ENCODE measurements at places on chromosomes 6 and 20.

- no peak for DNase-seq
- peak overlapping the region; percentile 78 for H3K27ac ChIP-seq
- H3K4me3 ChIP-seq, result peak overlapping the region; percentile 32
- peaks cover 16% of the 10 kb centered on the region for H3K36me3 ChIP-seq
- H3K4me1 ChIP-seq, result peaks cover 31% of the 10 kb centered on the region
These were observed 3.6 kb downstream of the GZF1 start for GRCh38 chr20:23365390-23366165.

- no peak overlapping the region for H3K4me3 ChIP-seq
- no peaks in the 10 kb centered on the region for H3K4me1 ChIP-seq
- H3K27ac ChIP-seq, result no peak overlapping the region
These were observed 5.8 kb downstream of the SPO11 start for GRCh38 chr20:57335392-57335791.

DNA sequence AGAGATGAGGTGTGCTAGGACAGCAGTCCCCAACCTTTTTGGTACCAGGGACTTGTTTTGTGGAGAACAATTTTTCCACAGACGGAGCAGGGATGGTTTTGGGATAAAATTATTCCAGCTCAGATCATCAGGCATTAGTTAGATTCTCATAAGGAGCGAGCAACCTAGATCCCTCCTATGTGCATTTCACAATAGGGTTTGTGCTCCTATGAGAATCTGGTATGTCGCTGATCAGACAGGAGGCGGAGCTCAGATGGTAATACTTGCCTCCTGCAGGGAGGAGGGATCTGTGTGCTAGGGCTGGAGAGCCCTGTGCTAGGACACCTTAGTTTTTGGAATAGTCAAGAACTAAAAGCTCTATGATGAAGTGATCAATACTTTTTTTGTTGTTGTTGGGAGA lies 2.5 kb downstream of the SMIM13 start:
- DNase-seq, result no peak
- no peaks in the 10 kb centered on the region for H3K27me3 ChIP-seq
- no peak overlapping the region for H3K4me3 ChIP-seq
- no peak overlapping the region for H3K27ac ChIP-seq
- H3K36me3 ChIP-seq, result peaks cover 7% of the 10 kb centered on the region

DNA sequence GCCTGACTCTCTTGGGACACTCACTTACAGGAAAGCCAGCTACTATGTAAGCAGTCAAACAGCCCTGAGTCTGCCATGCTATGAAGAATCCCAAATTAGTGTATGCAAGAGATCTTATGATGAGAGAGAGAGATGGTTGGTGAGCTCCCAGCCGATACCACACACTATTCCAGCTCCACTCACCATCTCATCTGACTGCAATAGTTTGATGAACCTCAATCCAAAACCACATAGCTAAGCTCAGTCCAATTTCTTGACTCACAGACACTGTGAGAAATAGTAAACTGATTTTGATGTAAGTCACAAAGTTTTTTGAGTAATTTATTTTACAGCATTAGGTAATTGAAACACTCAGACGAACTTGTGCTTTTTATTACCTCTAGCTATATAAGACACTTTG lies 441.4 kb downstream of the COL12A1 start:
- H3K36me3 ChIP-seq, result no peaks in the 10 kb centered on the region
- H3K4me3 ChIP-seq, result no peak overlapping the region
- no peaks in the 10 kb centered on the region for H3K4me1 ChIP-seq

GRCh38 chr6:125961117-125961516 lies 4.5 kb downstream of the HINT3 start:
- no peaks in the 10 kb centered on the region for H3K27me3 ChIP-seq
- H3K4me3 ChIP-seq, result no peak overlapping the region
- peaks cover 15% of the 10 kb centered on the region for H3K4me1 ChIP-seq
- no peak for DNase-seq
- H3K27ac ChIP-seq, result no peak overlapping the region

- no peak overlapping the region for H3K27ac ChIP-seq
- H3K4me3 ChIP-seq, result no peak overlapping the region
- peaks cover 1% of the 10 kb centered on the region for H3K27me3 ChIP-seq
- no peaks in the 10 kb centered on the region for H3K36me3 ChIP-seq
These were observed 189.4 kb upstream of the ARID1B start for GRCh38 chr6:156587751-156588301.

DNA sequence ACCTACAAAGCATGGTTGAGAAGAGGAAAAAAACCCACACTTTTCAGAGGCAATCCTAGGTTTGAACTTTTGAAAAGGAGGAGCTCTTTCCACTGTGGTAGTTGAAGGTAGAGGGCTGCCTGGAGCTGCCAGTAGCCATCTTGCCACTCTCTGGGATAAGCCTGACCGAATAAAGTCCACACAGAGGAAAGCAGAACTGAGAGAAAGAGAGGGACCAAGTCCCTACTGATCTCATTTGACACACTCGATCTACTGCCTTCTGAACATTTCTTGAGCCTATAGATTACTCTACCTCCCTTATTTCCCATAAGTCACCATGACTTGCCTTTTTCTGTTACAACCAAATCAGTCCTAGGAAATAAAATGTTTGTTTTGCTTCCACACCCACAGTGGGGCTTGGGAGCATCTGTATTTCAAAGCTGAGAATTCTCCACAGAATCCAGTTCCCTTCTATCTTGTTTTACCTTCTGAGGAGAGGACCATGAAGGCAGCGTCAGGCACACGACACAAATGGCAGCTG lies 147.0 kb upstream of the PTPRK start:
- no peaks in the 10 kb centered on the region for H3K27me3 ChIP-seq
- DNase-seq, result no peak
- no peaks in the 10 kb centered on the region for H3K36me3 ChIP-seq
- H3K4me3 ChIP-seq, result no peak overlapping the region
- no peak overlapping the region for H3K27ac ChIP-seq

- H3K27ac ChIP-seq, result no peak overlapping the region
- no peaks in the 10 kb centered on the region for H3K4me1 ChIP-seq
- peaks cover 11% of the 10 kb centered on the region for H3K27me3 ChIP-seq
- no peak for DNase-seq
- no peak overlapping the region for H3K4me3 ChIP-seq
These were observed 42.8 kb upstream of the GLP1R start for GRCh38 chr6:39005774-39006173.

- peaks cover 11% of the 10 kb centered on the region for H3K4me1 ChIP-seq
- no peak overlapping the region for H3K4me3 ChIP-seq
- no peaks in the 10 kb centered on the region for H3K27me3 ChIP-seq
These were observed 52.1 kb downstream of the TRAF3IP2 start for GRCh38 chr6:111553580-111553979.

GRCh38 chr20:57380081-57380750 lies 11.0 kb upstream of the RBM38 start:
- DNase-seq, result no peak
- H3K36me3 ChIP-seq, result peaks cover 19% of the 10 kb centered on the region
- peaks cover 2% of the 10 kb centered on the region for H3K4me1 ChIP-seq
- H3K27me3 ChIP-seq, result no peaks in the 10 kb centered on the region
- no peak overlapping the region for H3K4me3 ChIP-seq
- H3K27ac ChIP-seq, result no peak overlapping the region

DNA sequence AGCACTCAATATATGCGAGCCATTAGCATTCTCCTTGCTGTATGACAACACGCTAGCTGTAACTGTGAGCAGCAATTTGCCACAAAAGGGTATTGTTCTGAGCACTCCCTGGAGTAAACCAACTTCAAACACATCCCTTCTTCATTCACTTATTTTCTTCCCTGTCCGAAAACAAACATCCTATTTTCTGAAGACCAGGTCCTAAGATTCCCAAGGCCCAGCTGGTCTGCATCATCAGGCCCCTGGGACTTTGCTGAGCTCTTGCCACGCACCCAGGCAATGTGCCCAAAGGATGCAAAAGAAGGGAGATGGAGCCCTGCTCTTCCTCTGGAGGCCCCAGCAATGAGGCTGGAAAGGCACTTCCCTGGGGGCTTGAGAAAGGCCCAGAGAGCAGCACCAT lies 118.1 kb downstream of the PREX1 start:
- H3K4me1 ChIP-seq, result peaks cover 44% of the 10 kb centered on the region
- H3K27ac ChIP-seq, result no peak overlapping the region
- no peaks in the 10 kb centered on the region for H3K27me3 ChIP-seq
- H3K36me3 ChIP-seq, result peaks cover 18% of the 10 kb centered on the region

DNA sequence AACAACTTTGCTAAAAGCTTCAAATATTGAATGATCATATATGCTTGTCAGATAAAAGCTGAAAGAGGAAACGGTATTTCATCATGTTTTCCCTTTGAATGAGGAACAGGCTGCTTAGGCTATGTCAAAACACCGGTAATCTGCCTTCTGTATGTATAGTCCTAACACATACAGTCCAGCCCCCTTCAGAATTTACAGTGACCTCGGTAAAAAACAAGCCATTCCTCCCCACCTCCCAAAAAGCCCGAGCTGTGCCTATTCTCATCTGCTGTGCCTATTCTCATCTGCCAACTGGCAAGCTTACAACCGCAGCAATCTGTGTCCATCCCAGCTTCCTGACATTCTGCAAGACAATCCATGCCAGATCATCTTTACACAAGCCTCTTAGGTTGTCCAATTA lies 26.8 kb upstream of the UBE2J1 start:
- H3K4me3 ChIP-seq, result no peak overlapping the region
- no peaks in the 10 kb centered on the region for H3K36me3 ChIP-seq
- H3K27me3 ChIP-seq, result no peaks in the 10 kb centered on the region
- peaks cover 13% of the 10 kb centered on the region for H3K4me1 ChIP-seq
- no peak for DNase-seq

DNA sequence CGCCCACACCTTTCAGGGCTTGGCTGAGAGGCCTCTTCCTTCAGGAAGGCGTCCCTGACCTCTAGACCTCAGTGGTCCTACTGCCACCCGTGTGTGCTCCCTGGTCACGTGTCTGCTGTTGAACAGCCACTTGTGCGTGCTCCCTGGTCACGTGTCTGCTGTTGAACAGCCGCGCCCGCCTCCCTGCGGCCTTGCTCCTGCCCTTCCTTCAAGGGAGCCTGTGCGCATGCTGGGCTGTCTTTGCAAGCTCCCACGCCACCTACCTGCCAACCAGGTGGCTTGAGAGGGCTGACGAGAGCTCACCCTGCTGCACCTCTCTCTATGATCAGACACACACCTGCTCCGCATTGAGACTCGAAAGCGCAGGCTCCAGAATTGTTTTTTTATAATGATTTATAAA lies 179.3 kb downstream of the BMP7 start:
- no peak overlapping the region for H3K27ac ChIP-seq
- H3K36me3 ChIP-seq, result no peaks in the 10 kb centered on the region
- no peak overlapping the region for H3K4me3 ChIP-seq
- peaks cover 14% of the 10 kb centered on the region for H3K27me3 ChIP-seq

DNA sequence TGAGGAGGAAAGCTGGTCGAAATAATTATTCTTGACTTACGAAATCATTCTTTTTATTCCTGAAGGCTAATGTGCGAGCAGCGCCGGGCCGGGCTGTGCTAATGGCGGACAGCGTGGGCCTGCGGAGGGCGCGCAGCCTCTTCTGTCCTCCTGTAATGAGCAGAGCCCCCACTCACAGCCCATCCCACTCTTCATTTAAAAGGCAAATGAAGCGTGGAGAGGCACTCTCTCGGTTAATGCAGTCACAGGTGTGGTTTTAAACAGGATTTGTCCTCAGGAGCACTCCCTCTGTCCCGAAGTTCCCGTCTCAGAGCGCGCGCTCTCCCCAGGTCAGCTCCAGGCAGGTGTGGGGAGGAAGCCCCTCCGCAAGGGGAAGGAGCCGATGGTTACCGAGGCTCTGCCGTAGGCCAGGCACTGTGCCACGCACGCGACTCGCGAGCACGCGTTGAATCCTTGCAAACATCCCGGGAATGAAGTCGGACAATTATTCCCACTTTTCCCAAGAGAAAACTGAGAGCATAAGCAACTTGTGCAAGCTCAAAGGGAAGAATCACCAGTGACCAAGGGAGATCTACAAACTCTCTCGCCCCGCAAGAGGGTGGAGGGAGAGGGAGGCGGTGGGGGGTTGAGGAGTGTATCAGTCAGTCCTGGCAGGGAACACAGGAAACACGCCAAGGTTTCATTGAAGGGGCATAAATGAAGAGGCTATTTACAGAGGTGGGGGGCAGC lies 35.5 kb upstream of the ZFAND3 start:
- DNase-seq, result peak; percentile 26
- peak overlapping the region; percentile 83 for H3K4me3 ChIP-seq
- H3K36me3 ChIP-seq, result no peaks in the 10 kb centered on the region
- no peak overlapping the region for H3K27ac ChIP-seq

DNA sequence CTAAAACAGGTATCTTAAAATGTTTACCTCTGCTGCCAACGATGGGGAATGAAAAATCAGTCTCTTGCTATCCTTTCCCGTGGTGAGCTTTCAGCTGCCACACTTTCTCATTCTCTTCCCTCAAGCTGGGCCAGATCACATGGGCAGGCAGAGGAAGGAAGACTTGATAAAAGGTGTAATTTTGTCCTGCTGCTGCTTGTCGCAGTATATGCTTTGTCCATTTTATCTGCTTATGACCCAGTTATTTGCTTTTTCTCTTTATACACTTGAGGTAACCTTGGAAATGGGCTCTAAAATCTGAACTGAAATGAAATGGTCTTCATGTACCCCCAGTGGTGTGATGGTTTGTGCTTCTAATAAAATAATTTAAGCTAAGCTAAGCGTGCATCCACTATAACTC lies 695.9 kb upstream of the FLRT3 start:
- H3K27me3 ChIP-seq, result peaks cover 1% of the 10 kb centered on the region
- no peak overlapping the region for H3K4me3 ChIP-seq
- no peaks in the 10 kb centered on the region for H3K4me1 ChIP-seq
- no peak for DNase-seq

DNA sequence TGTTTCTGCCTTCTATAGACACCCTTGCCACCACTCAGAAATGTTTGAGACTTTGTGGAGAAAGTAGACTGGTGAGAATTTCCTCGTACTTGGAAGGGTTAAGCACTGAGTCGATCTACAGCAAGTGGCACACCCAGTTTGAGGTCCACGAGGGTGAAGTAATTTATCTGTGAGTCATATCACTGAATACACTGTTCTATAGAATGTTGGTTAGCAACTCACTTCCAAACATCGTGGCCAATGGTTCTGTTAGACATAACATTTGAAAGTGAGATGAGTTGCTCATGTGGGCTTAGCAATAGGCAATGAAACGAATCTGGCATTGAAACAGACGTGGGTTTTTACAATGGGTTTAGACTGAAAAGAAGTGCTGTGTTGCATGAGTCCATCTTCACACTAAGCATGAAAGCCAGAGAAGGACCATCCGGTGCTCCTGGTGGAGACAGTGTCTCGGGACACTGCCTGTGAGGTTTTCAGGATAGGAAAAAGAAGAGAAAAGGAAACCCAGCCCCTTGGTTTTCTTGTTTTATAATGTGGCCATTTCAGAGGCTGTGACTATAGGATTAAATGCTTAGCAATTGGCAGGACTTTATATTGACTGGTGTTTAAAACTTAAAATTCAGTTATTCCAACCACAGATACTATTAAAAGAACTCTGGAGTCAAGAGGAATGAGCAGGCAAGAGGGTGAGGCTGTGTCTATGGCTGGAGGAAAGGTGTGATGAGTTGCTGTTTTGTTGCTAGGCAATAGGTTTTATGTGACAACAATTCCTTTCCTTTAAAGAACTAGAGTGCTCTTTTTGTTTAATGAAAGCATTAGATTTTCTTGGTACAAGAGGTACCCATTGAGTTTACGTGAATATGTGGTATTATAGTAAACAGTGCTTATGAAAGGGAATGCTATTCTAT lies 31.0 kb upstream of the EZR start:
- H3K4me3 ChIP-seq, result peak overlapping the region; percentile 39
- H3K4me1 ChIP-seq, result peaks cover 25% of the 10 kb centered on the region
- no peak for DNase-seq
- H3K27me3 ChIP-seq, result no peaks in the 10 kb centered on the region
- H3K36me3 ChIP-seq, result no peaks in the 10 kb centered on the region
- H3K27ac ChIP-seq, result peak overlapping the region; percentile 99

Data from memory B cell (primary cell).